ENCODE measurements at places on chromosomes 11 and 22.

DNA sequence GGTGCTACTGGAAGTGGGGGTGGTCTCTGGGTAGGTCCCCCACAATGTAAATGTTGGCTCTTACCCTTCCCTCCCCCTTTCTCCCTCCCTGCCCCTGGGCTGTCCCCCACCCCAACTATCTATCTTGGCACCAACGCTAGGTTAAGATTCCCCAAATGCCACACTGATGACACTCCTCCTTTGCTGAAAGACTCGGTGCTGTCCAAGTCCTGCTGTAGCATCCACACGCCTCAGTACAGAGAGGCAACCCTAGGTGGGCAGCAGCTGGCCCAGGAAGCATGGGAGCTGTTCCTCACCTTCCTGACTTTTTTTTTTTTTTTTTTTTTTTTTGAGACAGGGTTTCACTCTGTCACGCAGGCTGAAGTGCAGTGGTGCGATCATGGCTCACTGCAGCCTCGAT, 3.4 kb upstream of the KCTD17 start:
- DNase-seq, result no peak

DNA sequence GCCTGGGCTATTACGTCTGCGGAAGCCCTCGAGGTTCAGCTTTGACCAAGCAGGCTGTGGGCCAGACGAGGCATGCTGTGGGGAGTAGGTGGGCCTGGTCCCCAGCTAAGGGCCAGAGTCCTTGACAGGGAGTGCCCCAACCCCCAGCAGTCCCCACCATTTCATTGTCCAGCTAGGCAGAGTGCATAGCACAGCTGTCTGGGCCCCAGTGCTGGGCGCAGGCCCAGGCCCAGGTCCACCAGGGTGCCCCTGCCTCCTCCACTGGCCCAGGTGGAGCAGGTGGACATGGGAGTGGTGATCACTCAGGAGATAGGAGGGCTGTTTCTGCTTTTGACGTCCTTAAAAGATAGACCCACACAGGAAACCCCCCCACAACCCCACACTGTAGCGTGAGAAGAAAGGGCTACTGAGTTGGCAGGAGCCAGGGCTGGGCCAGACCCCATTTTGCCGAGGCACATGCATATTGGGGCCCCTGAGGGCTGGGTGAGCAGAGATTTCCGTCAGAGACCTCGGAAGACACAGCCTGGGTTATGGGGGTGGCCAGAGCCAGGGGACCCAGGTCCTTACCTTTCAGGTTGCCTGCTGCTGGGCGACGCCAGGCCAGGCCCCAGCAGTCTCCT, 11.7 kb upstream of the SUSD2 start:
- DNase-seq, result no peak

DNA sequence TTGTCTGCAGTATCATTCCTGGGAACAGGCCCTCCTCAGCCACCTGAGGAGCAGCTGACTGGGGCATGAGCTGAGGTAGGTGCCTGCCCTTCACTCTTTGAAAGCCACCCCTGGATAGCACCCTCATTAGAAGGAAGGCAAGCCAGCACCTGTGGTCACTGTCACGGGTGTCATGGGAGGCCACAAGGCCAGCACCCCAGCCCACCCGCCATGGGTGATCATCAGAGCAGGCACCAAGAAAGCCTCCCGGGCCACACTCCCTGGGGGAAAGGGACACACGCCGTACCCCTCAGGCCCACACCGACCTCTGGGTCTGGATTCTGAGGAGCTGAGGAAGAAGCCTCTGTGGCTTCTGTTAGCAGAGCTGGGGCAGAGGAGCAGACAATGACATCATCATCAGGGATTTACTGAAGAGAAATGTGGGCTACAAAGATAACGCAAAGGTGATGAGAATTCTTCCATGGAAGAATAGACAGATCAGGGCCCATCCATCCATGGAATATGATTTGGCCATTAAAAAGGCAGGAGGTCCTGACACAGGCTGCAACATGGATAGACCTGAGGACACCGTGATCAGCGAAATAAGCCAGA, 16.7 kb upstream of the NAP1L4 start:
- no peak for DNase-seq

GRCh38 chr22:23754980-23755636, 883 bp upstream of the VPREB3 start:
- DNase-seq, result no peak

GRCh38 chr11:69705351-69705811, 1.6 kb upstream of the FGF19 start:
- DNase-seq, result no peak

DNA sequence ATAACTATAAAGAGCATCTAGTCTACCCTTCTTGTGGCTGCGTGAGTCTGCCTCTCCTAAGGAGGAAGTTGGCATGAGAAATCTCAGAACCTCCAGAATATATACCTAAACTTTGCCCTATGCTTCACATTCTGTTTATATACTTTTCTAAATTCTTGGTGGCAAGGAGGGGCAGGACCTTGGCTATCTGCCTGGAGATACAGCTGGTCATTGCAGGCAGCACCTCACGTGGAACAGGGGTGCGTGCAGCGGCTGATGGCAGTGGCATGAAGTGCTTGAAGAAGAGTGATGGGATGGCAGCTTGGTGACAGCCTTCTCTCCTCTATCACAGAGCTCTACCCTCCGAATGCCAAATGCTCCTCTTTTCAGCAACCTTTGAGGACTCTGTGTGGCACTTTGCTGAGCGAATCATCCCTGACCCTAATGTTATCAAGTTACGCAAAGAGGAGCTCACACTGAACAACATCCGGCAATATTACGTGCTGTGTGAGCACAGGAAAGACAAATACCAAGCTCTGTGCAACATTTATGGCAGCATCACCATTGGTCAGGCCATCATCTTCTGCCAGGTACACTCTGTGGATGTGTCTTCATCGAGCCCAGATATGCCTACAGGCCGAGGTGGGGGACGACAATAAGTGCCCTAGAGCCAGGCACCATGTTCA, 12.5 kb downstream of the DDX25 start:
- DNase-seq, result no peak

DNA sequence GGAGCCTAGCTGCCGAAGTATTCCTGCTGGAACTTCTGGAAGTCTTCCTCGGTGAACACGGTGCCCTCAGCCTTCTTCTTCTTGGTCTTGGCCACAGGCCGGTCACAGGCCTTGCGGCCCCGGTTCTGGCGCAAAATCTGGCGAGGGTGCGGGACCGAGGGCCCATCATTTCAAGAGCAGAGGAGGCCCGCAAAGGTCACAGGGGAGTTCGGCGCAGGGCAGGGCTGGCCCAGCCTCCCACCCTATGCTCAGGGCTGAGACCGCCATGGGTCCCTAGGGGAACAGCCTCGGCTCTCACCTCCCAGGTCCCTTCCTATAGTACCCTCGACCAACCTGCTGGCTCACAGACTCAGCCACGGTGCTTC, 3.1 kb downstream of the RPS19BP1 start:
- no peak for DNase-seq

DNA sequence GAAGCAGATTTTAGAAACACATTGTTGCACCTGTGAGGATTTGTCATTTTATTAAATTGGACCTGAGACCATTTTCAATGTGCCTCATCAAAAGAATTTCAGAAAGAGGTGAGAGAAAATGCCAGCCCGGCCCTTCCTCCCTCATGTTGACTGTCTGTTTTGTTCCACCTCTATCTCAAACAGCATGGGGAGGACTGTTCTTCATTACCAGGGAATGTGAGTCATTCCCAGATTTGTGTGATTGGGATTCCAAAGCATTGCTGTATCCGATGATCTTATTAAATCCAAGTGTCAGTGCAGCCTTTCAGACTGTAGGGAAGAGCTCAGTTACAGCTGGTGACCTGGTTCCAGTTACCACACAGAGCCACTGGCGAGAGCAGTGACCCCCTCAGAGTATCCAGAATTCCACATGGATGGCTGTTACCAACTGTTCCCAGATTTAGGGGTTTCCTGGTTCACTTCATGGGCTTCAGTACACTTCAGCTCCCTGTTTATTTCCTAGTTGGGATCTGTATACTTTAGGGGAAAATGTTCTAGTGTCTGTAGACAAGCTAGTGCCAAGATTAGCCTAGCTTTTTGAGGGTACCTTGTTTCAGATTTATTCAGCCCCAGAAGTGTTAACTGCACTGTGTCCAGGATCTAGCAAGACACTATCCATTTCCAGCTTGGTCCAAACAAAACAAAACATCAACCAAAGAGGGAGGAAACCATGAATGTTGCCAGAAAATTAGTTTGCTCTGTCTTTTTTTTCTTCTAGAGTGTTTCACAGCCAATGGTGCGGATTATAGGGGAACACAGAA, 20.9 kb downstream of the KREMEN1 start:
- no peak for DNase-seq

DNA sequence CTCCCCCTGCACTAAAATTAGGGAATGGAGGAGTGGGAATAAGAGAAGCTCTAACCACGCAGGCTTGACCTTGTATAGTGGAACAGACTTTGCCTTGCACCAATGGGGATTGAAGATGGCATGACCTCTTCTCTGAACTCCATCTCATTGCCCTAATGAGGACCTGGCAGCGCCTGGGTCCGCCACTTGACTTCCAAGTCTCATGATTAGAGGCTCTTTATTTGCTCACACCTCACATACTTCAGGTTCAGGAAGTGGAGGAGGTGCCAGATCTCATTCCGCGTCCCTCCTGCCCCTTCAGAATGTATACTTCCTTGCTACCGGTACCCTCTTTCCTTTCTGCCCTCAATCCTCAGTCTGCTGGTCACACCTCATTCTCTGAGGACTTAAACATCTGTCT, 106.0 kb upstream of the CD44 start:
- no peak for DNase-seq

DNA sequence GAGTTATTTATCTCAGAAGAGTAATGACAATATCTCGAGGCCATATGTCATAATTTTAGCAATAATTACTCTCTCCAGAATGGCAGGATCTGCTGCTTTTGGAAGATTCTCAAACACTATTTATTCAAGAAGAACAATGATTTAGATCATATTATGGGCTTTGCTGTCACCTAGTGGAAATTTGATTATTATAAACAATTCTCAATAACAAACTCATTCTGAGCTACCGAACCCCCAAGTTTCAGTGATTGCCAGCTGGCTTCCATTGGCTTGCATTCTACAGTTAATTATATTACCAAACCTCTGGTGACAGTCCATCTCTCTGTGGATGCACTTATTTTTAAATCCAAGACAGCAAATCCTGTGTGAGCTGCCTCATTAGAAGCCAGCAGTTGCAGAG, 27.9 kb upstream of the SLC36A4 start:
- DNase-seq, result no peak

DNA sequence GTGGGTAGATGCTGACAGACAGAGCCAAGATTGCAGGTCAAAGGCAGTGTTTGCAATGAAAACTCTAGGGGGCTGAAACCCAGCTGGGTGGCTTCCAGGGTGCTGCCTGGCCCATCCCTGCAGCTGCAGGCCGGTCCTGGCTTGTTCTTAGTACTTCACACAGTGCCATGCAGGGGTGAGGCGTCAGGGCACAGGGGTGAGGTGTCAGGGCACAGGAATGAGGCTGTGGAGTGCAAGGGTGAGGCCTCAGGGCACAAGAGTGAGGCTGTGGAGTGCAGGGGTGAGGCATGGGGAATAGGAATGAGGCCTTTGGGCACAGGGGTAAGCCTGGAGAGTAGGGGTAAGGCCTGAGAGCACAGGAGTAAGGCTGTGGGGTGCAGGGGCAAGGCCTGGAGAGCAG, 337.6 kb downstream of the TBC1D22A start:
- DNase-seq, result no peak

GRCh38 chr11:76793391-76794291, 10.5 kb downstream of the TSKU start:
- no peak for DNase-seq

DNA sequence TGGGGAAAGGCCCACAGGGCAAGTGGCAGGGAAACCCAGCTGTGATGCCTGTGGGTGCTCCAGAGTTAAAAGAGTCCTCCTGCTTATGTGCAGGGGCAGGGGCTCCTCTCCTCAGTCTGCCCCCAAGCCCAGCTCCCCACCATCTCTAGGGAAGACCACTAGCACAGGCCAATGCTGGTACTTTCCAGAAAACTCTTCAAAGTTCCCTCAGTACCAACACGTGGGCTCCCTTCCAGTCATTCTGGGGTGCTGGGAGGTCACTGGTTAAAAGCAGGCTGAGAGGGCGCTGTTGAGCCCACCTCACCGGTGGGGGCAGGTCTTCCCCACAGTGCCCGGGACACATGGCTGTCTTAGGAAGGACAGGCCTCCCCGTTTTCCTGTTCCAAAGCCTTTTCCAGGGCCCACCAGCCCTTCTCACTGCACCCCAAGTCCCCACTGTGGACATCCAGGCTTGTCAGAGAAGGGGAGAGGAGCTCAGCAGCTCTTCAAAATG, 154.6 kb downstream of the TRIM29 start:
- no peak for DNase-seq

DNA sequence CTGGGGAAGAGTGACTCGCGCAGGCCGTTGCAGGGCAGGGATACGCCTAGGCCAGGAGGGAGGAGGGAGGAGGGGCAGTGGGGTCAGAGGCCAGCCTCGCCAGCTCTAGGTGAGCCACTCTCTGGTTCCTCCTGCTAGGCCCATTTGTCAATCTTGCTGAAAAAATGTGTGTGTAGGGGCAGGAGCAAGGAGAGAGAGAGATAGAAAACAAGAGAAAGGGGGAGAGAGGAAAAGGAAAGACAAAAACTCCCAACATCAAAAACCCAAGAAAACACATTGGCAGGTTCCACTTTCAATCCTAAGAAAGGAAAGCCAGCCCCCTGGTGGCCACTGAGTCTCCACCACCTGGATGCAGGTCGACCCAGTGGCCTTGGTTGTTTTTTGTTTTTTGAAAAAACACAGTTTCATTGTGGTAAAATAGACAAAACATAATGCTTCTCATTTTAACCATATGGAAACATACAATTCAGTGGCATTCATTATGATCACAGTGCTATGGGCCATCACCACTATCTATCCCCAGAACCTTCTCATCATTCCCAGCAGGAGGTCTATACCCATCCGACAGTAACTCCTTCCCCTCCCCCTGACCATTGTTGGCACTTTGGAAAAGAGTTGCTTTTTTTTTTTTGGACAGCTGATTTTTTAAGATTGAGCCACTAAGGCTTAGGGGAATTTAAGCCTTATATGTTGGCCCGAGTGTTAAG, 10.9 kb downstream of the OMP start:
- no peak for DNase-seq

DNA sequence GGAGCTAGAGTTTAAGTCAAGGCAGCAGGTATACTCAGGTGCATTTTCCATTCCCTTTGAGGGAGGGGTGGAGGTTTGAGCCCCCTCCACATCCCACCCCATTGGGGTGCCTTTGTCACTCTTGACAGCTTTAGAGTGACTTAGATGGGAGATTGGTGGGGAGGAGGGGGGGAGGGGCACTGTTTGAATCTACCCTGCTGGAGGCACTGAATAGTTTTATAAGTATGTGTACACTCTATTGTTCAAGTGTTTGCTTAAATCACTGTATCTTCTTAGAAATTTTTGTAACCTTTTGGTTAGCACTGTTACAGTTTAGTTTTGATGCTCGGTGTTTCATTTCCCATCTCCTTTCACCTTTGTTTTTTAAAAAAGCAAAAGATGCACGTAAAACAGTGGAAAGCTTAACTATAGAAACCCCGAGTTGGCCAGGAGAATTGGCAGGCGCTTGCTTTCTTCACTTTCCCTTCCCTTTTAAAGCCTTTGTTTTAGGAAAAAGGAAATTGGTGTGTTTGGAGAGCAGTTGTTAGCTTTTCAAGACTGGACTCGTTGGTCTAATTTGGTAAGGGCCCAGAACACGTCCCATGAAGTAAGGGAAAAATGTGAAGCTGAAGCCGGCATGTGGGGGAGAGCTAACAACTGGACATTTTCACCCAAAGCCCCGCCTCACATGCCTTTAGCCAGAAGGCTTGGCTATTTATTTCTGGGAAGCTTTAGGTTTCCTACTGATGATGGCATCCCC, 42.8 kb downstream of the TNRC6B start:
- DNase-seq, result no peak

GRCh38 chr22:19559956-19560355, 35.7 kb upstream of the CLDN5 start:
- no peak for DNase-seq

GRCh38 chr11:77151804-77152509, 23.9 kb downstream of the MYO7A start:
- no peak for DNase-seq
